Esophagus muscularis mucosa (tissue), 4 donors: ENCODE measurements at places on chromosomes 3 and 15. TPM values are rescaled to one million over a fixed set of nuclear protein-coding genes. Genes with fewer than 3 reads are reported as not detected.

- no peak for DNase-seq
These were observed 24.7 kb downstream of the ZBBX start for GRCh38 chr3:167355446-167355845.

DNA sequence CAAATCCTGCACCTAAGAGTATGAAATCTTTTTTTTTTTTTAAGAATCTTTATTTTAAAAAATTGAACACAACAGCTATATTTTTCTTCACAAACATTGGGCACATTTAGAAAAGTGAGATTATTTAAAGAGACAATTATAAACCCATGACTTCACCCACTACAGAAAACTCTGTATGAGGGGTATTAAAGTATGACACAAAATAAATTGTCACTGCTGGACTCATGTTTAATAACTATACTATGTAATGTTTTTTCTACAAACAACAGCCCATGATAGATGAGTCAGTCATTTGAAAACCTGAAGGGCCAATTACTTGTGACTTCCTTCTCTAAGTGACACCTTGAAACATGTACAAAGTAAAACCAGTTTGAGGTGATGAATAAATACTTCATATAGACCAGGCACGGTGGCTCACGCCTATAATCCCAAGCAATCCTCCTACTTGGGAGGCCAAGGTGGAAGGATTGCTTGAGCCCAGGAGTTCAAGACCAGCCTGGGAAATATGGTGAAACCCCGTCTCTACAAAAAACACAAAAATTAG is 36.0 kb downstream of the AQR start:
- no peak for DNase-seq

DNA sequence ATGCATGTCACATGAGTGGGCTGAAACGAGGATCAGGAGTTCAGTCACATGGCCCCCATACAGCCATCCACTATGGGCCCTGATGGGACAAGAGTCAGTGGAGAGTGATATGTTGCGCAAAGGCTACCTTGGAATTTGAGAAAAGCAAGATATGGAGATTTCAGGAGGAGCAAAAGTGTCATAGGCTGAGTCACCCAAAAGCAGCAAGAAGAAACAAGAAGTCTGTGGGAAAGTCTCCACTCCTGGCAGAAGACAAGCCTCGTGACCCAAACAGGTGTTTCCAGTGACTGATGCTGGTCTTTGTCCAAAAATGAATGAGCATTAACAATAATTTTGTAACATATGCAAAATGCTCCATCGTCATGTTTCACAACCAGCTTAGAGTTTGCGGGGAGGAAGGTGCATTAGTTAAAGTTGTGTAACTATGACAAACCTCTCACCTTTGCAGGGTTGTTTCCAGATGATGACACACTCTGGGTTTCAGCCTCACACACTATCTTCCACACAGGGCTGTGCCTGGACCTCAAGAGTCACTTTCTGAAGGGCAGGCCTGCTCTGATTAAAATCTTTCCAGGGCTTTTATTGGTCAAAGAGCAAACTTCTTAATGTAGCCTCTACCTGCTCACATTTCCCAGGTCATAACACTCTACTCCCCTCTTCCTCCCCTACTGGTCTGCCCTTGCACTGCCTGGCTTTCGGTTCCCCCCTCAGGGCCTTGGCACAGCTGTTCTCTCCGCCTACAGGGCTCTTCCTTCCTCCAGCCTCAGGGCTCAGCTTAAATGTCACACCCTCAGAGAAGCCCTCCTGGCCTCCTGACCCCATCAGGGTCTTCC is 3.9 kb upstream of the DNASE1L3 start:
- no peak for DNase-seq

Gene ERC2
- 2.0 TPM for total RNA-seq

Gene CIAO2A
- 21.6 TPM for total RNA-seq
